Heart left ventricle (tissue), 16 donors: ENCODE measurements at places on chromosomes 3 and 15. TPM values are rescaled to one million over a fixed set of nuclear protein-coding genes. Genes with fewer than 3 reads are reported as not detected.

Gene CCDC54
- total RNA-seq = not detected

Gene TRIM42
- total RNA-seq = not detected

Gene GABRR3
- not detected for total RNA-seq

Gene SLC27A2
- total RNA-seq = not detected

Gene SAMMSON
- not detected for total RNA-seq

Gene LNP1
- total RNA-seq = 2.5 TPM

Gene COL6A5
- total RNA-seq = not detected

Gene CPLX3
- total RNA-seq = not detected

Gene CXCR6
- 0.32 TPM for total RNA-seq

Gene PEX11A
- total RNA-seq = 10.7 TPM

Gene ARRDC4
- total RNA-seq = 12.4 TPM

Gene TYRO3
- total RNA-seq = 3.5 TPM

Gene PLA2G4E
- not detected for total RNA-seq

Gene ELP6
- 22.1 TPM for total RNA-seq

Gene TJP1
- 89.4 TPM for total RNA-seq

Gene SMCO1
- total RNA-seq = 75.5 TPM

Gene SEMA6D
- total RNA-seq = 6.2 TPM

Gene SLC22A14
- not detected for total RNA-seq

Gene DAZL
- total RNA-seq = not detected

Gene IL5RA
- not detected for total RNA-seq

Gene LMAN1L
- 5.3 TPM for total RNA-seq

Gene ZNF385D
- total RNA-seq = 1.4 TPM

Gene C2CD4B
- total RNA-seq = 0.65 TPM

Gene CELF6
- total RNA-seq = 0.92 TPM

Gene OGG1
- 14.8 TPM for total RNA-seq

Gene SEMA3G
- 16.2 TPM for total RNA-seq

Gene LEKR1
- 1.8 TPM for total RNA-seq

Gene LSM3
- 13.7 TPM for total RNA-seq

Gene CFAP100
- total RNA-seq = not detected

Gene SLC38A3
- 13.7 TPM for total RNA-seq

Gene RTP4
- 5.4 TPM for total RNA-seq

Gene COMMD2
- 11.1 TPM for total RNA-seq

Gene SCG5
- total RNA-seq = 0.54 TPM

Gene TCAIM
- 33.4 TPM for total RNA-seq

Gene ARGFX
- not detected for total RNA-seq

Gene FOXB1
- not detected for total RNA-seq

Gene HES1
- total RNA-seq = 30.1 TPM

Gene BNC1
- not detected for total RNA-seq
